ENCODE measurements at places on chromosomes 12 and 14.

- no peak for DNase-seq
Observed at GRCh38 chr12:82870771-82871377, 184.2 kb downstream of the TMTC2 start.

DNA sequence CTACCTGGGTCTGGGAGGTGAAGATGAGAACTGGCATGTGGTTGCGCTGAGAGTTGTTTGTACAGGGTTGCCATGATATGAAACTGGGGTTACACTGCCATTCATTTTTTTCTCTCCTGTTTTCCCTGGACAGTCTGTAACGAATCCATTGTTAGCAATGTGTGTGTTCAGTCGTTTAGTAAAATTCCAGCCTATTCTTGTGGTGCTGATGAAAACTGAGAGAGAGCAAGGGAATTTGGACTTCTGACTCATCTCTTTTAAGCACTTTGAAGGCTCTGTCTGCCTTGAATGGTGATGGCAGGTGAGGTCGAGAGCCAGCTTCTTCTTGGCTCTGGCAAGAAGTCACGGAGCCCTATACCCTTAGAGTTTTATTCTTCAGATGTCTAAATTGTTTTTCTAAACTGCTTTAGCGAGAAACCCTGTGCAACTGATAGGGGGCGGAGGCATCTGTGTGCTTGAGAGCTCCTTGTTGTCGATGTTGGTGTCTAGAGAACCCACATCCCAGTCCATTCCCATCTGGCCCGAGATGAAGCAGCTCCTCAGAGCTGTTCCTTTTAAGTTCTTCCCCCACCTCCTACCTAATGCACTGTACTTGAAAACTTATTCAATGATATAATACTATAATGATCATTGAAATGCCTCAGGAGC is 204.4 kb downstream of the TMX1 start:
- no peak for DNase-seq

- DNase-seq = peak; percentile 1
Observed at GRCh38 chr12:78951803-78952551, 87.4 kb downstream of the SYT1 start.

- no peak for DNase-seq
Observed at GRCh38 chr12:57048423-57049118, 1.4 kb downstream of the MYO1A start.

DNA sequence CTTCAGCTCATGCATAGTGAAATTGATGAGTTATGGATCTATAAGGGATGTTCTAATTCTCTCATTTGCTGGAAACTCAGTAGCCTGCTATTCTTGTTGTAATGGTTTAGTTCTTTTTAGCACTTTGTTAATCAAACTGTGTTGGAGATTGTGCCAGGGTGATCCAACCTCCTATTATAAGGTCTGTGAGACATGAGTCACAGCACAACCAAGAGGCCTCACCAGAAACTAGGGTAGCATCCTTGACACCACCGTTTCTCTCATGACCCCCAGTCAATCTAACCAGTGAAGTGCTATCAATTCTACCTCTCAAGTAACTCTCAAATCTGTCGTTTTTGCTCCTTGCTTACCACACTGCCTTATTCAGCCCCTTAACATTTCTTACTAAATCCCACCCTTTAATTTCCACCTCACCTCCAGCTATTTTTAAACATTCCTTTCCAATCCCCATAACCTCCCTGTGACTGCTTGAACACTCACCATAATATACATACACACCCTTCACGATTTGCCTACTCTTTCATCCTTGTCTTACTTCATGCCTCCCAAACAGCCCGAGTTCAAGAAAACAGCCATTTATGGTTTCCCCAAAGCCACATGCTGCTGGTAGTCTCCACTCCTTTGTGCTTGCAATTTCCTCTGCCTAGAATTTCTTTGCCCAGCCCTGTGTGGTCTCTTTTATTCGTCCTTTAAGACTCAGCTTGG is 53.9 kb upstream of the NUDT4 start:
- DNase-seq = no peak
